ENCODE measurements at places on chromosomes 7 and 10.

DNA sequence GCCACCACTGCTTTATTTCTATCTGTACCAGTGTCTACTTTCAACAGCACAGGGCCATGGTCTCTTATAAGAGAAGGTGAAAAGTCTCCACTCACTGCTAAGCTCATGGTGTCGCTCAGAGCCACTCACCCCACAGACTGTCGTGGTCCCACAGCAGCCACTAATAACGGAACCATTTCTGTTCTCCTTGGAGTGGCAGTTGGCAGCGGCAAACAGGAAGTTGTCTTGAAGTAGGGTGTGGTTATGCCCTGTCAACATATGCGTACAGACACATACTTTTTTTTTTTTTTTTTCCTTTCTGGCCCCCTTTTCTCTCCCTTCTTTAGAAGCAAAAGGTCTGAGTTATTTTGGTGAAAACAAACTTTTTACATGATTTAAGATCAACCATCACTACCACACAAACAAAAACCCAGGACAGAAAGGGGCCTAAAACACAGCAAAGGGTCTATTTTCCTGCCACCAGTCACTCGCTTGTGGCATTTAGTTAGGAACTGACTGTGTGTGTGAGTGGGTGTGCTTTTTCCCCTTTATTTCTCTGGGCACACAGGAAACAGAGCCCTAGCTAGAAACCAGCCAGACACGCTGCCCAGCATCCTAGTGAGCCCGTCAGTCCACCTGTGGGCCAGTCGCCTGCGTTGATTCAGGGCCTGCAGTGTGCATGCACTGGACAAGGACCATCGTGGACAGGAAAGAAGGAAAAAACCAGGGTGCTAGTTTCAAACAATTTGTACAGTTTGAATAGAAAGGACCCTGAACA lies 96.7 kb upstream of the EFCAB10 start:
- DNase-seq, result peak; percentile 27

DNA sequence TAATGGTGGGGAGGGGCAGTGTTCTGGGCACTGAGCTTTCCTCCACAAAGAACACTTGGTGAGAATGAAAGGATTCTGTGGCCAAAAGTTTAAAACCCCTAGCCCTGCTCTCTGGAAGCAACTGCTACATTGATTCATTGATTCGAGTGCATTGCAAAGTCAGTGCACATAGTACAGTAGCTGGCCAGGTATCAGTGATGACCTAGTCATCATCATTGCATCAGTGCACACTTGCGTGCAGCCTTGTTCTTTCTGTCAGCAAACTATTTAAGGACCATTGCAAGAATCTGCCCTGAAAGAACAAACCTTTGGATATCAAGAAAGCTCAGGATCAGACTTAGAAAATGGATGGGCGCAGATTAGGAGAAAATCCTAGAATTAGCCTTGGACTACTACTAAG lies 47.4 kb downstream of the CUL1 start:
- DNase-seq, result no peak

- DNase-seq, result no peak
These were observed 183.9 kb downstream of the HECW1 start for GRCh38 chr7:43296306-43296705.

- no peak for DNase-seq
These were observed 15.9 kb downstream of the POLL start for GRCh38 chr10:101572126-101572525.

DNA sequence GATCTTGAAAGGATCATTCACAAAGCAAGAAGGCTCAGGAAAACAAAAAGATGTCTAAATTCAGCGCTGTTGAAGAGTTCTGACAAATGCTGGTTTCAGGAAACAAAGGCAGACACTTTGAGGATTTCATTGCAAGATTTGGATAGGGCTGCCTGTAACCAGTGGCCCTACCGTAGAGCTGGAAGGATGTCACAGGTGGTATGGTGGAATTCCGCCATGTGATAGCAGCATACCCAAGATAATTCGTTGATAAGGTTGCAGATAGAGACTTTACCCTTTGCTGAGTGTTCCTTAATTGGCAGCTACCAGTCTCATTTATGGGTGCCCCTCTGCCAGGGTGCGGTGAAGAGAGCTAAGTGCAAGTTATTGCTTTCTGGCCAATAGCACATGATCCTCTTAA lies 100.1 kb downstream of the WDR11 start:
- DNase-seq, result no peak

All from stimulated activated CD4-positive, alpha-beta T cell treated with anti-CD3 and anti-CD28 coated beads, TNF-alpha, amount 100 ng/mL, for 48 hours (primary cell).